ENCODE measurements at places on chromosomes 5 and 9.

- DNase-seq, result no peak
Observed at GRCh38 chr9:134461426-134461982, 135.2 kb downstream of the RXRA start.

DNA sequence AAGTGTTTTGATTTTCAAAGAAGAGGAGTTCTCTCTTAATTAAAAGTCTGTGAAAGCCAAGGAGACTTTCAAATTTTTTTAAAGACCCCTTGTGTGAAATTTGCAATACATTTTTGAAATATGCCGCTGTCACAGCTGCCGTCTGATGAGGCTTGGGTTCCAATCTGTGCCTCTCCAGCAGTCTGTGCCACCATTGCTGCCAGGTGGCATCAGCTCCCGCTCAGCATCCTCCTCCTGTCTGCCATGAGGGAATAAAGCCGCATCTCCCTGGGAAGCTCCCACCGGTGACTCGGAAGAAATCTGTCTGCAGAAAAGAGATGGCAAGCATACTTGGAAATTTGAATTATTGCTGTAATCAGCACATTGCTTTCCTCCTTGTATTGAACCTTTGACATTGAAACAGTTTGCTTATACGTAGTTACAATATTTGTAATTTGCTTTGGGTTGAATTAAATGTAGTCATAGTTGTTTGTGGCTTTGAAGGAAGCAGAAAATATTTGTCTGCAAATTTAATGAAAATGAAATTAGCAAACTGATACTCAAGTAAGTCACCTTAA is 145.7 kb upstream of the SNX2 start:
- DNase-seq, result no peak

- DNase-seq, result no peak
Observed at GRCh38 chr5:6085341-6085860, 292.9 kb downstream of the MED10 start.

GRCh38 chr5:81883371-81883770 is 88.5 kb upstream of the ATG10 start:
- no peak for DNase-seq

DNA sequence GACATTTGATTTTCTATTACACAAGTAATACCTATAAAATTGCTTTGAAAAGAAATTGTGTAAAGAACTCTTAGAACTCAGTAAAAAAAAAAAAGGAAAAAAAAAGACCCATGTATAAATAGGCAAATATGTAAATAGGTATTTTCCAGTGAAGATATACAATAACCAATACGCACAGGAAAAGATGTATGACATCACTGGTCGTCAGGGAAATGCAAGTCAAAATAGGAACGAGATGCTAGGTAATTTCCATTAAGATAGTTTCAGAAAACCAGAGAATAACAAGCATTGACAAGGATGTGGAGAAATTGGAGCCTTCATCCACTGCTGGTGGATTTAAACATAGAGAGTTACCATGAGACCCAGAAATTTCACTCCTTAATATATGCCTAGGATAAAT is 708.8 kb downstream of the MTRR start:
- DNase-seq, result no peak

- no peak for DNase-seq
Observed at GRCh38 chr5:57650360-57651069, 167.9 kb upstream of the ACTBL2 start.

DNA sequence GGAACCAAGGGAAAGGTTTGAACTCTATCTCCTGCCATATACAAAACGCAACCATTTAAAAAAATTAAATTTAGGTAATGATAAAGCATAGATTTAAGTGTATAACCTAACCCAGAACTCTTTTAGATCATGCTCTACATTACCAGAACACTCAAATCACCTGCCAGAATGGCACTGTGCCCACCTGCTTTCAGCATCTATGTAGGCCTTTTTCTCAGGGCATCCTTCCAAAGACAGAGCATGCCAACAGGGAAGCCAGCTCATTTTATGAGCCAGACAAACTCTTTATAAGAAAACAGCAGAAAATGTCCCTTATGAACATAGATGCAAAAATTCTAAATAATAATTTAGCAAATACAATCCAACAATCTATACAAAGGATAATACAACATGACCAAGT is 47.9 kb upstream of the SMAD5 start:
- no peak for DNase-seq

DNA sequence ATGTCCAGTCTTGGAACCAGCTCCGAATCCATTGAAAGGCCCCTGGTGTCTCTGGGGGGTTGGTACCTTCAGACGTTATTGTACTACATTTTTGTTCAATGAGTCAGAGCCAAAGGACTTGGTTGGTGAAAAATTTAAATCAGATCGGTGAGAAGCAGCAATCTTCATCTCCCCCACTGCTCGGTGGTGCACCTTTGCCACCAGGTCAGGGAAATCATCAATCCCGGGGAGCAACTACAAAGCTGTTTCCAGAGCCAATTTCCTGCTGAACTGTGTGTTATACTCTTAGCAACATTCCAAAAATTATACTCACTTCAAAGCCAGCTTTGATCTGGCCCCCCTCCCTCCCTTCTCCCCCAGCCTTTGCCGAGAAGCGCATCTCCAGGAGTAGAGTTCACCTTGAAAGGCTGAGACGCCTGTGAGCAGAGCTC is 375.2 kb upstream of the WWC1 start:
- DNase-seq, result no peak

DNA sequence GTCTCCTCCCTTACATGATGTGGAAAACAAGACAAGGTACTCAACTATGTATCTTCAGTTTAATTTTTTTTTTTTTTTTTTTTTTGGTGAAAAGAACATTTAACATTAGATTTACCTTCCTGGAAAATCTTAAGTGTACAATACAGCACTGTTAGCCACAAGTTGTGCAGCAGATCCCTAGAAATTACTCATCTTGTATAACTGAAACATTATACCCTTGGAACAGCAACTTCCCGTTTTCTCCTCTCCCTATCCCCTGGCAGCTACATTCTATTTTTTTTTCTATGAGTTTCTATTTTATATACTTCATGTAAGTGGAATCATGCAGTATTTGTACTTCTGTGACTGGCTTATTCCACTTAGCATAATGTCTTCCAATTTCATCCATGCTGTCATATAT is 421.9 kb upstream of the FTMT start:
- DNase-seq, result no peak

- no peak for DNase-seq
Observed at GRCh38 chr9:14560194-14560593, 133.0 kb downstream of the ZDHHC21 start.

GRCh38 chr5:132012371-132013005 is 1.0 kb upstream of the ACSL6 start:
- DNase-seq, result no peak

DNA sequence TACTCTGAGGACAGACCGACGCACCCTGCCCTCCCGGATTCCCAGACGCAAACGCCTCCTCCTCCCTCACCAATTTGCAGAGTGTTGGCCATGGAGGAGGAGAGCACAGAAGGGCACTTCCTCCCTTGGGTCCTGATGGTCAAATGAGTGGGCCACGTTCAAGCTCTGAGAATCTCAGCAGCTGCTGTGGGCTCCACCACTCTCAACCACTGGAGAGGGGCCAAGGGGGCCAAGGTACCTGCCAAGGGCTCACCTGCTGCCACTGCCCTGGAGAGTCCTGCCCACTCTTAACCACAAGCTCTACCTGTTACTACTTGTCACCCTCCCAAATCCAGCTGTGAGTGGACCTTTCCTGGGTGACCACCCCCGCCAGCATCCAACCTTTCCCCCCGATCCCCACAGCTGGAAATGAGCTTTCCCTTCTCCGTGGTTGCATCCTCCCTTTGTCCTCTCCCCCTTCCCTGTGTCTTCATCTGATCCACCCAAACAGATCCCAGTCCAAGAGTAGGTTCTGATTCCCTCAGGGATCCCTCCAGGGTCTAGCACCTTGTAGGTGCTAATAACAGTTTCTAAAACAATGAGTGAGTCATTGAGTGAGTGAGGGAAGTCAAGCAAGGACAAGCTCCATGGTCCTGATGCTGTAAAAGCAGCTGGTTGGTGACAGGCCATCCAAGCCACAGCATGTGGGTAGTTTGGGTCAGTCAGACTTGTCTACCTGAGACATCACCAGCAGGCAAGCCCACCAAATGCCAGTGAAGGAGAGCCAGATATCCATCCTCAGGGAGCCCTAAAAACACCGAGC is 69.7 kb downstream of the FAM114A2 start:
- no peak for DNase-seq

GRCh38 chr9:93416530-93417235 is 34.8 kb upstream of the FAM120A start:
- no peak for DNase-seq

DNA sequence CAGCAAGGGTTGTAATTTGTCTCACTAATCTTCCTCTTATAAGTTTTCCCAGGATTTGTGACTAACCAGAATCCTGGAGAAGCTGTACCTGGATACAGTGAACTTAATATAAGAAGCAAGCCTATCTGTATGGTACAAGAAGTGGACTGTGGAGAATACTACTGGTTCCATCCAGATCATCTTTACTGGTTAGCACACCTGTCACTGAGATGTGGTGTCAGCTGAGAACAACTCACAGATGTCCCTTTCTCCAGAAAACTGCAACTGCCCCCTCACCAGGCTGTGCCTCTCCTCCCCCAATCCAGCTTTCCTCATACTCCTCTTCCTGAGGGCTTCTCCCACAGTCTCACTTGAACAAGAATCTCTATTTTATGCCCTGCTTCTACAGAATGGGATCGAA is 4.9 kb downstream of the FBXO10 start:
- DNase-seq, result no peak

- DNase-seq, result no peak
Observed at GRCh38 chr9:127396253-127396807, 639 bp upstream of the SLC2A8 start.

DNA sequence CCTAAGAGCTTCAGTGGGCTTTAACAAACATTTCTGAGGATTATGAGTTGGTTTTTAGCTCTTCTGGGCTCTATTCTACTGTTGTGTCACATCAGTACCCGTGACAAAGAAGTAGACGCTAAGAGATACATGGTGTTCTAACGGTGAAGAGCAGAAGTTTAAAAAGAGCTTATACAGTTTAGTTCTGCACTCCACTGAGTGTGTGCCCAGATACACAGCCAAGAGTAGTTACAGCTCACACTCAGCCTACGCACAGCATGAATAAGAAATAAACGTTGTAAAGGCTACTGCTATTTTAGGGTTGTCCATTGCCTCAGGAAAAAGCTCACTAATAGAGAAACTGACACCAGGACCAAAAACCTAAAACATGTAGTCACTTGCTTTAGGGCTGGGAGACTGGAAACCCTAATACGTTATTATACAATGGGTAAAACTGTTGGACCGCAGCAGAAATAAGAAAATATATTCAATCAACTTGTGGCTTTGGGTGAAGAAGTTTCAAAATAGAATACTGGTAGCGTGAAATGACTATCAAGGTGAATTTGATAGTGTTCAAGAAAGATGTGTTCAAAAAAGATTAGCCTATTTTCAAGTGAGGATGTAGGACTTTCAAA is 34.7 kb downstream of the PSIP1 start:
- DNase-seq, result no peak

GRCh38 chr9:72477930-72478518 is 43.4 kb upstream of the TMC1 start:
- no peak for DNase-seq

DNA sequence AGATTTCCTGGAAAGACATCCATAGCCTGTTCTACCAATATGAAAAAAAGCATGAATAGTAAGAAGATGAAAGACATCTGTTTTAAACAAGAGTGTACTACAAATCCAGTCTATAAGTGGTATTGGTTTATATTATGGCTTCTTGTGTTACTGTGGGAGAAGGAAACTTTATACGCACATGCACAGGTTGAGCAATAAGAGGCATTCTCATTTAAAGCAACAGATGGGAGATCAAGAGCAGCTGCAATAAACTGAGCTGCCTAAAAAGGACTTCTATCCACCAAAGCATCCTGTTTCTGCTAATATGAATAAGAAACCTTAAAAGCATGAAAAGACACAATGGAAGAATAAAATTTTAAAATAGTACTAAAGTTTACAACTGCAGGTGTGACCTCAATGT is 8.6 kb upstream of the PCDHB1 start:
- no peak for DNase-seq

GRCh38 chr9:137880976-137881530 is 3.5 kb downstream of the CACNA1B start:
- no peak for DNase-seq

DNA sequence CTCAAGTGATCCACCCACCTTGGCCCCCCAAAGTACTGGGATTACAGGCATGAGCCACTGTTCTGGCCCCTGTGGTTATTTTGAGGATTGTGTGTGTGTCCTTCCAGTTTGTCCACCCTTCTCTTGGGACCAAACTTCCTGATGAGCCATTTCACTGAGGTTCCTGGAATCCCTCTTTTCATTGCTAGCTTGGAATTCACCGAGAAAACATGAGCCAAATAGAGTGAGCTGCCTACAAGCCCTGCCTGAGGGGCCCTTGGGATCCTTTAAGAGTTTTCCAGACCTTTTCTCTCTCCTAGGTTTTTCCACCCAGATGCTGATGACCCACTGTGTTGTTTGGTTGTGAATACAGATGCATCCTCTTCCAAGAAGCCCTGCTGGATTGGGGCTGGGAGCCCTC is 13.2 kb upstream of the KIF12 start:
- DNase-seq, result no peak

DNA sequence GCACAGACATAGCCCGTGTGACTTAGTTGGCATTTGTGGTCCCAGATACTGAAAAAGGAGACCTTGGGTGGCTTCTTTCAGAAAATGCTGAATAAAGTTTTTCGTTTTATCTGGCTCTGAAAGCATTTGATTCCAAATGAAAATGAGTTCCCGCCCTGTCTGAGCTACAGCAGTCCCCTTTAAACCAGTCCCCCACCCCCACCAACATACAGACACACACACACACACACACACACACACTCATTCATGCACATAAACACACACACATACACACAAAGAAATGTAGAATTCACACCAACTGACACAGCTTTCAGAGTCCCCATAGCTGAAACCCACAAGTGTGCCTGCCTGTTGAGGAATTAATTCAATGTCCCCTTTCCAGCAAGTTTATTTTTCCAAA is 97.0 kb upstream of the SMARCA2 start:
- DNase-seq, result no peak

- no peak for DNase-seq
Observed at GRCh38 chr5:54093081-54093492, 217.3 kb downstream of the ARL15 start.

DNA sequence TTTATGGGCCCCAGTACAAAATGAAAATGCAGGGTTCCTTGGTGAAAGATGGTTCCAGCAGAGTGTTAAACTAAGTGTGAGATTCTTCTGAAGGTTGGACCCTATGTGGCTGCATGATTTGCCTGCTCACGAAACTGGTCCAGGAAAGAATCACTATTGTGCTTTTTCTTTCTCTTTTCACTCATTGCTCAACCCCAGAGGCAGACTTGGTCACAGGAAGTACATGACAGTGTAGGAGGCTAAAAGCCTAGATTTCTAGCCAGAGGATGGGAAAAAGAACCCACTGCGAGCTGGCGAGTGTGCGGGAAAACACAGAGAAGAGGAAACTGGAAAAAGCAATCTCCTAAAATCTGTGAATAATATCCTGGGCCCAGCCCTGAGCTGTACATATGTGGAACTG is 18.6 kb downstream of the SLC36A2 start:
- DNase-seq, result no peak

All from esophagus squamous epithelium (tissue), 5 donors.